ENCODE measurements at places on chromosomes 7 and 10. TPM values are rescaled to one million over a fixed set of nuclear protein-coding genes. Genes with fewer than 3 reads are reported as not detected.

ELOVL3 gene
- total RNA-seq, result not detected

GRCh38 chr7:5507013-5507412 lies 83.4 kb upstream of the TNRC18 start:
- DNase-seq, result no peak

GTF2IRD1 gene
- total RNA-seq, result 7.5 TPM

- no peak for DNase-seq
Observed at GRCh38 chr10:3877211-3878000, 92.4 kb upstream of the KLF6 start.

GRCh38 chr7:41096917-41097316 lies 606.0 kb downstream of the INHBA start:
- no peak for DNase-seq
